Germinal center (tissue), 1 donor: ENCODE measurements at places on chromosomes 5 and 9.

DNA sequence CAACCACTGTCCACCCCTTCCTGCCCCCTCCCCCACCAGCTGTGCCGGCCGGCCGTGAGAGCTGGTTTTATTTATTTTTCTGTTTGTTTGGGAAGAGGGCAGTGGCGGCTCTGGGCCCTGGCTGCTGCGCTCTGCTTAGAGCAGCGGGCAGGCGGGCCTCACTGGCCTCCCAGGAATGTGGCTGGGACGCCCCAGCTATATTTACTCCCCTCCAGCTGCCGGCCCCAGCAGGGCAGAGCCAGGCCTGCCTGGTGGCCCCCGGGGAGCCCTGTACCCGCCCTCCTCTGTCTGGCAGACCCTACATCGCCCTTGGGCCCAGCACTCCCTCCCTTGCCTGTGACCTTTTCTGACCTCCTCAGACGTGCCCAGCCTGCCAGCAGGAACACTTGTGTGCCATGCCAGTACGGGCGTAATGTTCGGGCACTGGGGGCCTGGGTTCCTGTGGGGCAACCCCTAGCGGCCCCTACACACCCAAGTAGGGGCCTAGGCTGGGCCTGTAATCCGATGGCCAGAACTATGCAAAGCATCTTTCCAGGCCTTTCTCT is 7.7 kb downstream of the CXXC5 start:
- no peak for DNase-seq

GRCh38 chr5:14767053-14767452 is 102.5 kb downstream of the OTULIN start:
- no peak for DNase-seq

DNA sequence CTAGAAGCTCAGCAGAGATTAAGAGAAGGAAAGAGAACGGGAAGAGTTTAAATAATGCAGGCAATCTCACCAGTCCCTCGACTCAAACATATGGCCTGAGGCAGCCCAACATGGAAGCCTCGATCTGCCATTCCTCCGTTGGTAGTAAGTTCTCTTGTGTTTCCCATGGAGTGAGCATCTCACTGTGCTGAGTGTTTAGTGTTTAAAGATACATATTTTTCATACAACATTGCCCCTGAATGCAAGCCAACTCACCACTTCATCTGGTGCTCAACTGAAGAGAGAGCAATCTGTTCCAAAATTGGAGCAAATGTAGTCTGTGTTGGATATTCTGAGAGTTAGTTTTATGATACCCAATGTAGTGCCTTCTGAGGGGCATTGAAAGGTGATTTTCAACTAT is 171.5 kb upstream of the ATP10B start:
- no peak for DNase-seq

DNA sequence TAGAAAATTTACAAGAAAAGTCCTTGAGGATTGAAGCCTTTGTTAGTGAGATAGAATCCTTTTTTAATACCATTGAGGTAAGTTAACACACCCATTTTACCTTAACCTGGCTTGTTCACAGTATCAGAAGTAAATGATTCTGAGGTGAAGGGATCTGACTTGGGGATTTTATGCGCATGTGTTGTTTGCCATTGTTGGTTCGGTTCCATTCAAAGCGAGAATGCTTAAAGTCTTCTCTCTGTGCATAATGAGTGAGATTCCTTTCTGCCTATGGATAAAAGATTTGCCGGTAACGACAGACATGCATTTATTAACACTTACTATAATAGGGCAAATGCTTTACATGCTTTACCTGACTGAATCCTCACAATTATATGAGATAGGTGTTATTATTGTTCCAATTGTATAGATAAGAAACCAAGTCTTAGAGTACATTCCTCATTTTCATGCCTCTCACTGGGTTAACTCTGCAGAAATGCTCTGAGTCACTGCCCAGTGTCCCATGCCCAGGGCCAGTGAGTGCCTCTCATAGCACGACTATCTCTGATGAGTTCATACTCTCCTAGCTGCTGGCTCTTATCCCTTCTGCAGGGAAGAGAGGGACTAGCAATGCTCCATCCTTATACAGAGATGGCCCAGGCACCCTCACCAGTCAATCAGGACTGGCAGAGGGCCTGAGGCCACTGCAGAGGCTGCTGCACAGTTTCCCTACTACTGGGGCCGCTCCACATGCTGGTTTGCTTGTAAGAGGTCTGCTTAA is 54.4 kb downstream of the CMYA5 start:
- no peak for DNase-seq

- no peak for DNase-seq
These were observed 1215.9 kb downstream of the EFNA5 start for GRCh38 chr5:106454651-106455415.

DNA sequence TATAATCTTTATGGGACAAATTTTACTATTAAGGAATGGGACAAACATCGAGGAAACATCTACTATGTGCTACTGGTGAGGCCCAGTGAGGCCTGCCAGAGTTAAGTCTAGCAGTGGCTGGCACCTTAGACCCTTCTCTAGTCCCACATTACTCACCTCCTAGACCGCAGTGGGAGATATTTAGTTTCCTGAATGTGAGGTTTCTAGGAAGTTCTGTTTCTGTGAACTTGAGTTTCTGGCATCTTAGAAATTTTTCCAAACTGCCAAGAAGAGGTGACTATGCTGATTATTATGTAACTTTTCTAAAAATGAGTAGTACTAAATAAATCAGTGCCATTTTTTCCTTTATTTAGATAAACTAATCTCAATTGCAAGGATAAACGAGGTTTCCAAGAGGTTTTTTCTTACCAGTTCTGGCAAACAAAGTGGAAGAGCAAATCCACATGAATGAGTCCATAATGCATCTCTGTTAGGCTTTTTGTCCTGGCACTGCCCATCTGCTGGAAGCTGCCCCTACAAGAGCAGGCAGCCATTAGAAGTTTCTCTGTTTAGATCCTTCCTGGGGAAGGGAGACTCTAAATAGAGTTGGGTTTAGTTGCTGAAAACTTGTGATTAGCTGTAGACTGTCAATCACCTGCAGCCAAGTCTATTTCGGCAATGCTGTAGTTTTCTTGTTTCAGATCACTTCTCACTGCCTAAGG is 348.7 kb downstream of the MAN2A1 start:
- DNase-seq = no peak
